ENCODE measurements at places on chromosomes 1 and 21.

- no peak for DNase-seq
Observed at GRCh38 chr1:205915354-205915990, 27.8 kb downstream of the SLC26A9 start.

DNA sequence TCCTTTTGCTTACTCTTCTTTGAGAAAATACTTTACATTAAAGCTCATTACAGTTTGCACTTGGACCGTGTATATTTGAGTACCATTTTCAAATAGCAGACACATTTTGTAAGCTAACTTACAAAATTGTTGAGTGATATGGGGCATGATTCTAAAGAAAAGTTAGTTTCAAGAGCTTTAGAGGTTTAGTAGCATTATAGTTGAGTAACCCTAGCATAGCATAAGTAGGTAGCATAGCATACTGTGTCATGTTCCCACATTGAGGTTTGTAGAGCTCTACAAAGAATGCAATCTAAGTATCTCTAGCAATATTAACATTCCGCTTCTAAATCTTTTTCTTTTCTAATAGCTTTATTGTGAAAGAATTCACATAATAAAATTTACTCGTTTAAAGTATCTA, 92.0 kb downstream of the ITSN1 start:
- DNase-seq: no peak

- no peak for DNase-seq
Observed at GRCh38 chr1:226948480-226948879, 8.4 kb downstream of the COQ8A start.

- no peak for DNase-seq
Observed at GRCh38 chr21:23955135-23955843, 1652.0 kb downstream of the MRPL39 start.

DNA sequence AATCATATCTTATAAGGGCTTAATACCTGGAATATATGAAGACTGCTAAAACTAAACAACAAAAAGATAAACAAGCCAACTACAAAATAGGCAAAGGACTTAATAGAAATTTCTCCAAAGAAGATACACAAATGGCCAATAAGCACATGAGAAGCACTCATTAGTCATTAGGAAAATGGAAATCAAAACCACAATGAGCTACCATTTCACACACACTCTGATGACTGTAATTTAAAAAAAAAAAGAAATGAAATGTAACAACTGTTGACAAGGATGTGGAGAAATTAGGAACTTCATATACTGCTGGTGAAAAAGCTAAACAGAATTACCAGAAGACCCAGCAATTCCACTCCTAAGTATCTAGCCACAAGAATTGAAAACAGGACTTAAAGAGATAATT, 374.2 kb upstream of the ZP4 start:
- no peak for DNase-seq

- DNase-seq: peak; percentile 10
Observed at GRCh38 chr21:33069994-33070743, at the start of gene OLIG1. Gene OLIG1 (plus strand): TSS chr21:33070141. CDS start chr21:33070247, 106 bp downstream.

DNA sequence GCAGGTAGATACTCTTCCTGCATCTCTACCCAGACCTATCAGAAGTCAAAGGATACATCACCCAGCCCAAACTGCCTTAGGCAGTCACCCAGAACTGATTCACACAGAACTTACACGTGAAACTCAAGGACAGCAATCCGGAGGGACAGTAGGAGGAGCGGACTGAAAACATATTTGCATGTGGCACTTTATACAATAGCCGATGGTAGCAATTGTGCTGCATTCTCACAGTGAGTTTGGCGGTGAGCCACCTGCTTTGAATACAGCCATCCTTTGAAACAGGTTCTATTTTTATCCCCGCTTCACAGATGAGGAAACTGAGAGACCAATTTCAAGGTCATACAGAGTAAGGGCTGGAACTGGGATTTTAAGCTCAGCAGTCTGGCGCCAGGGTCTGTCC, 69.5 kb downstream of the EDEM3 start:
- peak; percentile 11 for DNase-seq

GRCh38 chr1:197902131-197902453, 338 bp upstream of the C1orf53 start:
- DNase-seq: no peak

GRCh38 chr1:156748670-156749418, 2.6 kb downstream of the HDGF start:
- no peak for DNase-seq

- DNase-seq: no peak
Observed at GRCh38 chr1:25360596-25361581, 22.8 kb downstream of the TMEM50A start.

GRCh38 chr1:183227422-183228346, 41.6 kb downstream of the LAMC2 start:
- DNase-seq: no peak

GRCh38 chr1:36136535-36136934, 11.5 kb upstream of the COL8A2 start:
- DNase-seq: no peak

DNA sequence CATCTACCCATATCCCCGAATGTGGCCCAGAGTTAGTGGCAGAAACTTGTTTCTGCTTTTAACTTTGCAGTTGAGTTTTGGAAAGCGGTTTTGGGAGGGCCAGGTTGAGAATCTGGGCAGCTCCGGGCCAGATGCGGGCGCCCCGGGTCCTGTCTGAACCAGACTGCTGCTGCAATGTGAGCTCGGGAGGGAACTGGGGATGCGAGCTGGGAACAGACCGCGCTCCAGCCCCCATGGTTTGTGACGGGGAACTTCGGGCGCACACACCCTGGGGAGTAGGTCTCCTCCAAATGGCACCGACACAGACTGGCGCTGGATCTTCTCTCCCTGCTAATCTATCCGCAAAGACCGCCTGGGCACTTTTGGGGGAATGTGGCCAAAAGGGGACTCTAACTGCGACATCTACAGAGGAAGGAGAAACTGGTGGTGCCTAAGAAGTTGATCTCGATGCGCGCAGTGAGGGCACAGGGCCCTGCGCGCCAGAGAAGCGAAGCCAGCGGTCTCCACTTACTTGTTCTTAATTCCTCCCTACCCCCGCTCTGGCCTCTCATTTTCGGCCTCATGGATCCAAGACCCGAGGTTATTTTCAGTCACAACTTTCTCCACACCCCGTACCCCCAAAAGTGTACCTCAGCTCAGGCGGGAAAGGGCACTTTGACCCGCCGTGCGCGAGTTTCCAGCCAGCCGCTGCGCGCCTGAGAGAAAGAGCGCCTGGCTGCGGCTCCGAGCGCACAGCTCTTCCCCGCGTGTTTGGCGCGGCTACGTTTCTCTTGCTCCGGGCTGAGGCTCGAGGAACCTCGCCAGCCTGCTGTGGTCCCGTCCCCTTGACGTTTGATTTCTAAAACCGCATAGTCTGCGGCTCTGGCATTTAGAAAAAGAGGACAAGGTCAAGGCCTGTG, 411.0 kb upstream of the ESRRG start:
- no peak for DNase-seq

DNA sequence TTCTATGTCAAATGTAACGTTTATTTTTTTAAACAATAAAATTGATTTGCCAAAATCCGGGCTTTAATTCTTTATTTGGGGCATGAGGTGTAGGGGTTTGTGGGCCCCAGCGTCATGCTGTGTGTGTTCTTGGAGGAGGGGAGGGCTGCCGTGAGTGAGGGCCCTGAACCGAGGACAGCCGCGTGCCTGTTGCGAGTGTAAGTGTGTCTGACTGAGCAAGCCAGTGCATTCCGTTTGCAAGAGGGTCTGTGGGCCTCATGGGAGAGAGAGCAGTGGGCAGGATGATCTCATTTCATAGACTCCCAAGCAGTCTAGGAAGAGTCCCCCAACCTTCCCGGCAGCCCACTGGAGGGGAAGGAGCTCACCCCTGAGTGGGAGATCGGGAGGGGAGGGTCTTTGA, 21.4 kb upstream of the SPSB1 start:
- DNase-seq: no peak

- no peak for DNase-seq
Observed at GRCh38 chr1:237717106-237717505, 173.6 kb downstream of the ZP4 start.

DNA sequence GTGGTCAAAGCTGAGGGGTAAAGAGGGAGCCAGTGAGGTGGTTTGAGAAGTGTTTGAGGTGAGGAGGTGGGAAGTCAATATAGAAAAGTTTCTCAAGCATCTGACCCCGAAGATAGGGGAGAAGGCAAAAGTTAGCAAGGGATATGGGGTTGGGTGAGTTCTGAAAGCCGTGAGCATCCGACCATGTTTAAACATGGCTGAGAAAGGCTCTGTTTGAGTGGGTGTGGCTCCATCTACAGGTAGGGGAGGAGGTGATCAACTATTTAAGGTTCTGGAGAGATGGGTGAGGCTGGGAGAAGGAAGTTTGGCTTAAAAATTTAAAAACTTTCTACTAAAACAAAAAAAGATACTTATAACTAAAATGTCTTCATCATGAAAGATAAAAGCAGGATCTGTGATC, 273.8 kb downstream of the KCNJ6 start:
- DNase-seq: no peak

DNA sequence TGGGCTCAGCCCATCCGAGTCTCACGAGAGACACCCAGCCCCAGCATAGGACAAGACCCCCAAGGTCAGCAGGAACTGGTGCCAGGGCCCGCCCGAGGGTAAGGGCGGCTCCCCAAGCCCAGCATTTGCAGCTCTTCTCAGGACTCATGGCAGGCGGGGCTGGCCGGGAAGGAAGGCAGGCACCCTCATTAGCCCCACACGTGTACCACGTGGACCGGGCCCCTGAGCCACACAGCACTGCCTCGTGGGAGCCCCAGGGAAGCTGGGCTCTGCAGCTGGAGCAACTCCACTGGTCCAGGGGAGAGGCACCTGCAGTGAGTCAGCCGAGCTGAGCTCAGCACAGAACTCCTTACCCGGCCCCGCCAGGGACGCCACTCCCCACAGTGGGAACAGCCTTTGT, 97.7 kb upstream of the IFFO2 start:
- DNase-seq: no peak

DNA sequence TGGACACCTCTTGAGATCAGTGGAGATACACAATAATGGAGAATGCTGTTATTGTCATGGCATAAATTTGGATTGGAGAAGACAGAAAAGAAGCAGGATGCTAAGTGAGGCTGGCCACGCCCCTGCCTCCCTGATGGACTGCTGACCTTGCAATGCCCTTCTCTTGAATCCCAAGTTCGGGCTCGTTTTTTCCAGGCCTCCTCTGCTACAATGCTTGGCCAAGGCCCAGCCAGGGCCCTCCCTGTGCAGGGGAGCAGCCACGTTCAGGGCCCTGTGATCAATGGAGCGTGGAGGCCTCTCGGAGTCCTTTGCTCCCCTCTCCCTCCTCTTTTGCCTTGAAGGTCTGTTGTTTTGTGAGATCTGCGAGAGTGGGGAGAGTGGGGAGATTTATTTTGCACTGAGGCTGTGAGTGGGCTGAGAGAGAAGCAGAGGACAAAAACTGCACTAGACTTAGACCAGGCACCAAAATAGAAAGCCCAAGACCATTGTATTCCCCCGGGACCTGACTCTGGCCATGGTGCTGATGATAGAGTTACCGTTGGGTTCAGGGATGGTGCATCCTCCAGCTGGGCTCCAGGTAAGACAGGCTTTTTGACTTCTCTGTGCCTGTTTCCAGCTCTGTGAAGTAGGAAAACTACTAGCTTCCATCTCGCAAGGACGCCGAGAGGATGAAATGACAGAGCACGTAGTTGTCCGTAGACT, 268.6 kb downstream of the KAZN start:
- no peak for DNase-seq

GRCh38 chr1:95004013-95004412, 68.7 kb downstream of the ALG14 start:
- no peak for DNase-seq

DNA sequence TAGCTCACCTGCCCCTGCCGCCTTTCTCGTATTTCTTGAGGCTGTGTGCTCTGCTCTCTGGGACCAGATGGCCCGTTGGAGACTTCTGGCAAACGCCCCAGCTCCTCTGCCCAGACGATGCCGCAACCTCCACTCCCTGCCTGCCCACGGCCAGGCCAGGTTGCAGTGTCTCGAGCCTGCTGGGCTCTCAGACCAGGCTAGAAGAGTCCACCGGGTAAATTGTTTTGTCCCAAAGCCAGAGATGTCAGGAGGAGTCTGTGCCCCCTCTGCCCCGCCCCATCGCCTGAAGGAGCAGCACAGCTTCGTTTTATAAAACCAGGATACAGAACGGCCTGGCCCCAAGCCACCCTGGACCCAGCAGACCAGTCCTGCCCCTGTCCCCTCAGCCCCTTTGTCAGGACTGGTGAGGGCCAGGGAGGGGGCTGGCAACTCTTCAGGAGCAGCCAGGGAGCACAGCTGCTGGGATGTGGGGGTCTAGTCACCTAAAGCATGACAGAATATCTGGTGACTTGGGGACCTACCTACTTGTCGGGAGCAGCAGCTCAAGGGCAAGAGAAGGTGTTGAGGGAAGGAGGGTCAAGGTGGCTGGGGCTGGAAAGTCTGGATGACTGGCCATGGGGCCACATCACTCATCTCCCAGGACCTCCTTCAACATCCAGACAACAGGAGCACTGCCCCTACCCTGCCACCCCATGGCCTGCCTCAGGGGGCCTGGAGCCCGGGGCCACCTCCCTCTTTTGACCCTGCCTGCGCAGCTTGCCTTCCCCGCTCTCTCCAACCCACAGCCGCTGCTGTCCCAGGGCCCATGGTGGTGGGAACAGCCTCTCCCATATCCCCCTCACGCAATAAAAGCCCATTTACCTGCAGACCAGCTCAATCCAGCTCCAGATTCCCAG, 33.9 kb upstream of the LBR start:
- no peak for DNase-seq

- DNase-seq: no peak
Observed at GRCh38 chr1:23664837-23665795, 26.5 kb upstream of the RPL11 start.

- DNase-seq: no peak
Observed at GRCh38 chr1:154551474-154551873, 7.0 kb downstream of the UBE2Q1 start.

DNA sequence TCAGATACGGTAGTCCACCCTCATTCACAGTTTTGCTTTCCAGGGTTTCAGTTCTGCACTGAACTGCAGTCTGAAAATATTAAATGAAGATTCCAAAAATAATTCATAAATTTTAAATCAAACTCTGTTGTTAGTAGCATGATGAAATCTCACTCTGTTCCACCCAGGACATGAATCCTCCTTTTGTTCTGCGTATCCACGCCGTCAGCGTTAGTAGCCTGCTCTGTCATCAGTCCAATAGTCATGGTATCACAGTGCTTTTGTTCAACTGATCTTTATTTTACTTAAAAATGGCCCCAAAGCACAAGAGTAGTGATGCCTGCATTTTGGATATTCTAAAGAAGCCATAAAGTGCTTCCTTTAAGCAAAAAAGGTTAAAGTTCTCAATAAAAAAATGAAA, 23.9 kb downstream of the CHD1L start:
- DNase-seq: no peak

- no peak for DNase-seq
Observed at GRCh38 chr1:154413177-154413783, 8.1 kb downstream of the IL6R start.

All from NCI-H774 (cell line).